Activated CD4-positive, alpha-beta T cell treated with anti-CD3 and anti-CD28 coated beads, Interleukin-10, Interleukin-2, amounts not matched to agents 100 ng/mL and 50 ng/mL, durations not matched to agents 16 hours and 8 hours (primary cell): ENCODE measurements at places on chromosomes 1 and 21.
A peak's percentile ranks its signal among the peaks of the same experiment; 100 is the strongest.

DNA sequence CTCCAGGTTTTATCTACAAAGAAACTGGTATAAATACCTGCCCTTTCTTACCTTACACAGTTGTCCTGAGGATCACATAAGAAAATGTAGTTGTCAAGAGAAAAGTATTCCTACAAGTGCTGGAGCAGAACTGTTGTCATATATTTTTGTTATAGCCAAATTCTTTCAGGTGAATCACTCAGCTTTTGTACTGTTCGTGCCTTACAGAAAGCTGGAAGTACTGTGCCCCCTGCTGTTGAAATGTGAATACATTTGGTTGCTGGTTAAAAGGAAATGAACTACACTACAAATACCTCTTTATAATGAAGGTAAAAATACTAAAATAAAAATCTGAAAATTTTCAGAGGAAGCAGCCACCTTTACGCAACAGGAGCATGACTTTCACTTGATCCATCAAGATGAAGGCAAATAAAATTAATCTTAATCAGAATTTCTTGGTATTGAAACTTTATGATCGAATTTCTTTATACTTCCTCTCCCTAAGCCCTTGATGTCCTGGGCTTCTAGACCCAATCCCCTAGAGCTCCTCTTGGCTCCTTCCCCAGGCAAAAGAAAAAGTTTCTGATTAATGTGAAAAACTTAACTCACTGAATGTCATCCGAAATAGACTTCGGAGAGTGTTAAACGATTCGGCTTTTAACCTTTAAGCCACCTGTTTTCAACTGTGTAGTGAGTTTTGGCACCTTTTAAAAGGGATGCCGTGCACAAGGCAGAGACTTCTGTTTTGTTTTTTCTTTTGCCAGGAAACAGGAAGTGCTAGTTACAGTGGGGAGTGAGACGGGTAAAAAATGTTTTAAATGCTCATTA lies 12.5 kb downstream of the CHML start:
- peak; percentile 61 for DNase-seq

- DNase-seq = peak; percentile 9
Measured at GRCh38 chr1:229019663-229020271, 251.1 kb upstream of the RAB4A start.

DNA sequence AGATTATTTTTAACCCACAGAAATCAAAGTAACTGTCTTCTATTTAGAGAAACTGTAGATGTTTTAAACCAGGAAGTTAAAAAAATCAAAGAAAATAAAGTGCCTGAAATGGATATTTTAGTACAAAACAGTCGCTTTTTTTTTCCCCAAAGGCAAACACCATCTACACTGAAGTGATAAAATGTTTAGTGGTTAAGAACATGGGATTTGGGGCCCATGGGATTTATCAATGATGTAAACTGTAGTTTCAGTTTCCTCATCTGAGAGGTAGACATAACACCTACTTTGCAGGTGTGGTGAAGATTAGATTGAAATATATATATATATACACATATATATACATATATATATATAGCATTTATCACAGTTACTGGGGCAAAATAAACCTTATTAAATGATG lies 22.1 kb downstream of the ASPM start:
- DNase-seq = no peak

DNA sequence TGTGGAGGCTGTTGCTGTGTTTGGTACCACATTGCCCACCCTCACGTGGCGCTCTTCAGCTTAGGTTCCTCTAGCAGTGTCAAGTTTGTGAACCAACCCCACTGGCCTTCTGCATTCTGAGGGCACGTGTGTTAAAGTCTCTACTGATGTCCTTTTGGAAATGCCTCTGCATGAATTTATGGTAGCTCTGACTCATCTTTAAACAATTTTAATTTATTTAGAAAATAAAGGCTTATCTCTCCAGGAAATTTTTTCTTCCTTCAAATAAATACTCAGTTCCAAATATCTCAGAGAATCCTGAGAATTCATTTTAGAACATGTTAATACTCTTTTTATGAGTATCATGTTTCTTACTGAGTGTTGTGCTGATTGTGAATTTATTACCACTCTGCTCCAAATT lies 5.5 kb downstream of the CD1D start:
- DNase-seq = no peak

DNA sequence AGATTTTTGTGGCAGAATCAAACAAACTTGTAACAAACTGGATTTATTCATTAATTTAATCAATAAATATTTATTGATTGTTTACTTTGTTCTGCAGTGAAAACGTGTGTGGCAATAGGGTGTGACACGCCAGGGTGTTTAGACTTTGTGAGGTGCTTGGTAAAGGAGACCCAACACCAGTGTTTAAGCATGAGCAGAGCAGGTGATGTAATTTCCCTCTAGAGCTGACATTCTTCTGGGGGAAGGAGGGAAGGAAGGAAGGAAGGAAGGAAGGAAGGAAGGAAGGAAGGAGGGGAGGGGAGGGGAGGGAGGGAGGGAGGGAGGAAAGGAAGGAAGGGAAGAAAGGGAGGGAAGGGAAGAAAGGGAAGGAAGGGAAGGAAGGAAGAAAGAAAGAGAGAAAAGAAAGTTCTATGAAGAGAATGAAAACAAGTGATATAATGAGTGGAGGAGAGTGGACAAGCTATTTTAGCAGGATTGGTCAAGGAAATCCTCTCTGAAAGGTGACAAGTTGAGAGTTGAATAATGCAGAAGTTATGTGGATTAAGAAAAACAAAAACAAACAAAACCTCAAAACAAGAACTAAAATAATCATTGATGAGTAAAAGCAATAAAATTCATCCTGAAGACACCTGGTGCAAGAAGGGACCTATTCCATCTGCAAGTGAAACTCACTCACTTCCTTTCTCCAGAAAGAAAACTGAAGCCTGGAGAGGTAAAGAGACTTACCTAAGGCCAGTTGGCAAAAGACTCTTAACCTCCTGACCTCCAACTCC lies 60.8 kb downstream of the TSEN15 start:
- DNase-seq = no peak

DNA sequence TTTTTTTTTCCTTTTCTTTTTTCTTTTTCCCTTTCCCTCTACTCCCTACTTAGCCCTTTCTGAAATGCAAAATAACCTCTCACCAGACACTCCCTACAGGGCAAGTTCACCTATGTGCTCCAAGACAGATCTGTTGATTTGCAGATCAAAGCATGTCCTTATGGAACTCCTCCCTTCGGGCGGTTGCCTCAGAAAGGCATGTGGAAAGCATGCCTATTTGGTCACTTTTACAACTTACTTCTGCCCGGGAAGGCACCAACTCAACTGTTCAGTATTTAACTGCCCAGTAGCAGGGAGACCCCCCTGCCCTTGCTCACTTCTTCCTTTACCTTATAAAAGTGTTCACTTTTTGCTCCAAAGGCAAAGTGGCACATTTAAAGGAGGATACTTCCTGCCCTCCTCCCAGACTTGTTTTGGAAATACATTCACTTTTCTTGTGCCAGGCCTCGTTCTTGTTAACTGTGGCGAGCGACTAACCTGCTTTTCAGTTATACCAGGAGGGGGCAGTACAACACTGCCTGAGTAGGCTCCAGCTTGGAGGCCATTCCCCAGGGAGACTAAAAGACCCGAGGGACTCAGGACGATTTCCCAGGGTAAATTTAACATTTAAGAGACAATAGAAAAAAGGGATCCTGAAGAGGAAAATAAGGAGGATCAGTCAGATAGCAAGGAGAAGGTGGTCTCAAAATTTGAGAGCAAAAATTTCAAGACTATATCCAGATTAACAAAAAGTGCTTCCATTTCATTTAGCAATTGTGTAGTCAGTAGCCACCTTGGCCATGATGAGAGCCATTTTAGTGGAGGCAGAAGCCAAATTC lies 12.3 kb upstream of the SLAMF7 start:
- DNase-seq = peak; percentile 89

DNA sequence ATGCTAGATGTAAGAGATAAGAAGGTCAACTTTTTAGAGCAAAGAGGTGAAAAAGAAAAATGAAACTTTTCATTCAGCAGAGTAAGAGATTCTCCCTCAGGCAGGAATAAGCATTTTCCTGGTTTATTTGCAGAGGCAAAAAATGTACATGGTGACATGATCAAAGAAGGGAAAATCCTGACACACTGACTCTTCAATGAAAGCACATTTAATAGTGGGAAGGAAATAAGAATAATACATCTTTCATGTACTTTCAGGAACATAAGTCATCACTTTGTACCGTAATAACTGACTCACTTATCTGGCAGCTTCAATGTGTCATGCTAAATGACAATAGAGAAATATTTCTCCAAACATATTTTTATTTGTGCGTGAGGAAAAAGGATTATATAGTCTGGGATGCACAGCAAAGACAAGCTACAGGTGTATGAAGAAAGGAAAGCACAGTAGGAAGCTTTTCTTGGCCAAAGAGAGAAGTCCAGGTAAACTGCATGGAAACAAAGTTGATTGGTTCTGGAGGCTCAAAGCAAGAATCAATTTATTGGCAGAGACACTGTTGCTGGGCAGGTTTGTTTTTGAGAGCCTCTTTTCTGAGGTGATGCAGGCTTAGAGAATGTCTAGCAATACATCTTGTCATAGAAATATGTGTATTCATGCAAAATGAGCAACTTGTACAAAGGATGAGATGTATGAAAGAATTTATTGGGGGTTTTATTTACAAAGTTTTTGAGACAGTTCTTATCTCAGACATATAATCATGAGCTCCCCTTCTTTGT lies 1409.0 kb downstream of the PLA2G4A start:
- DNase-seq = no peak

DNA sequence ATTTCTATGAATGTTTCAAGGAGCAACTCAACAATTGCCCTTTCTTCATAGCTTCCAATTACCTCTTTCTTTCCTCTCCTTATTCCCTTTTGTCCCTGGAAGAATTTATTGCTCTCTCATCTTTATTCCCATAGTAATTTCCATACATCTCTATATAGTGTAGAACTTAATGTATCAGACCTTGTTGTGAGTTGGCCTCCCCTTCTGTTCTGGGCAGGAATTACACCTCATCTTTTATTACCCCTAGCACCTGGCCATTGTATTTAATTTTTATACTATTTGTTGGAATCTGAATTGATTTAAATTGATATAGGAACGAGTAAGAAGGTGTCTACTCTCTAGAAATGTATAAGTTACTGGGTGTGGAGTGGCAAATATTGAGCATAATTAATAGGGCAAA lies 114.5 kb downstream of the CACHD1 start:
- DNase-seq = no peak

- DNase-seq = no peak
Measured at GRCh38 chr1:7420098-7420445, 351.0 kb upstream of the VAMP3 start.

GRCh38 chr1:157551694-157552693 lies at the start of gene FCRL5:
Gene FCRL5, minus strand, starts transcription at chr1:157552515. Its CDS starts 153 bp downstream, at chr1:157552362.
- DNase-seq = no peak

- DNase-seq = no peak
Measured at GRCh38 chr1:205216588-205216987, 5.1 kb upstream of the DSTYK start.

DNA sequence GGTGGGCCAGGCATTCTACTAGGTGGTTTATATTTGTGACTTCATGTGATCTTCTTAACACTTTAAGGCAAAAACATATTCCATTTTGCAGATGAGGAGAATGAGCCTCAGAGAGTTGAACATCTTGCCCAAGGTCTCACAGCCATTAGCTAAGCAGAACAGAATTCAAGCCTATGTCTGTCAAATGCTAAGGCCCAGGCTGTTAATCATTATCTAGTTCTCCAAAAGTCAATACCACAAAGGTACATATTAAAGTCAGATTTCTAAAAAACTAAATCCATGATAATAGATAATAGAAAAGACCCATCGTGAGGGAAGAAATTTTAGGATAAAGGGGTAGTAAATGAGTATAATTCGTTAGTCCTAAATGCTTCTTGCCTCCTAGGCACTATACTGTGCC lies 234.3 kb downstream of the KCNH1 start:
- DNase-seq = no peak

GRCh38 chr1:73744985-73745384 lies 453.0 kb downstream of the LRRIQ3 start:
- DNase-seq = no peak

GRCh38 chr21:38171723-38172344 lies 85.0 kb upstream of the KCNJ15 start:
- no peak for DNase-seq

- DNase-seq = no peak
Measured at GRCh38 chr1:209600541-209600940, 17.0 kb downstream of the CAMK1G start.

- DNase-seq = no peak
Measured at GRCh38 chr1:238384381-238384780, 493.7 kb upstream of the ZP4 start.

- no peak for DNase-seq
Measured at GRCh38 chr1:241310451-241310850, 46.6 kb downstream of the RGS7 start.

- no peak for DNase-seq
Measured at GRCh38 chr1:17874710-17875109, 119.6 kb downstream of the ACTL8 start.

DNA sequence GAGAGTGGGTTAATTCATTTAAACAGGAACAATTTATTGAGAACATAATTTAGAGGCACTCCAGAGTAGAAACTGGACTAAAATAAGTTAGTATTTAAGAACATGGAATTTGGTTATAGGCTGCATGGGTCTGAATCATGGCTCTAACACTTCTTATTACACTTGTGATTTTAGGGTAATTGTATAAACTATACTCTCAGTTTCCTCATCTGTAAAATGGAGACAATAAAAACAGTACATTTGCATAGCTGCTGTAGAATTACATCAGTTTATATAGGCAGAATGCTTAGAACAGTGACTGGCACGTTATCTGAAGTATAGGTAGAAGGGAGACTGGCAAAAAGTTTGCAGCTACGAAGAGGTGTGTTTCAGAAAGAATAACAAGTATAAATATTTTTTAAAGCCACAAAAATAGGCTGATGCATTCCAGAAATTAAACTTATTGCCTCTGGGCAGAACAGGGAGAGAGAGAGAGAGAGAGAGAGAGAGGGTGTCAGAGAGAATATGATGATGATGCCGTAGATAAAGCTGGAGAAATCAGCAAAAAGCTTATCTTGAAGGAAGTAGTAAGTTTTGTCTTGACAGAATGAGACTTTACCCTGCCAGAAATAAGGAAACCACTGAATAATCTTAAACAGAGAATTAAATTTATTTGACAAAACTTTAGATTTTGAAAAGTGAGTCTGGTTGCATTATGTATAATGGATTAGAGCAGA lies 8.1 kb upstream of the OR6K3 start:
- no peak for DNase-seq

DNA sequence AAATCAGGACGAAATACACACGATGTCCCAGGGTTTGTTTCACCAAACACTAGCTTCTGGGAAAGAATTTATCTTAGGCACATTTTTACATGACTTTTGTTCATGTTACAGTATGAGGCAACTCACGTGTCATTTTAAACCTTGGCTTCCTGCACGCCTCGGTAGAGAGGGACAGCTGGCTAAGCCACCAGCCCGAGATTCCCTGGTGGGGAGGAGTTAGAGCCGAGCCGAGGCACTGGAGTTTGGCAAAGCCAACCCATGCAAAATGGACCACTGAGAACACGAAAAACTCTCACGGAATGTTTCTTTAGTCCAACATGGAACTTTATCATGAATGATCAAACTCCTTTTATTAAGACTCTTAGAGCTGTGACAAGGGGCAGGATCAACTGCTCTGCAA lies 240.0 kb downstream of the DYRK1A start:
- no peak for DNase-seq

GRCh38 chr1:169510060-169510459 lies 24.3 kb upstream of the SLC19A2 start:
- DNase-seq = no peak
